SJCRH30 (cell line): ENCODE measurements at places on chromosomes 2 and 18. TPM values are rescaled to one million over a fixed set of nuclear protein-coding genes. Genes with fewer than 3 reads are reported as not detected.

The UGT1A5 gene
- total RNA-seq: not detected in 2 replicates

The LYPD1 gene
- 0.04 TPM in 1 of 2 replicates, not detected in the other for total RNA-seq

The UNC80 gene
- 6.0 and 7.2 TPM in 2 replicates for total RNA-seq

The FSIP2 gene
- total RNA-seq: 0.03 and 0.10 TPM in 2 replicates

The STAT4 gene
- 0.16 TPM in 1 of 2 replicates, not detected in the other for total RNA-seq

The LANCL1 gene
- total RNA-seq: 38.2 and 42.9 TPM in 2 replicates

The CCDC74B gene
- total RNA-seq: 2.2 and 2.7 TPM in 2 replicates

The MBD1 gene
- 34.1 and 42.0 TPM in 2 replicates for total RNA-seq

The LHCGR gene
- total RNA-seq: not detected in 2 replicates

The C2orf66 gene
- 0.06 and 0.08 TPM in 2 replicates for total RNA-seq

The MLPH gene
- total RNA-seq: 0.14 TPM in 1 of 2 replicates, not detected in the other

The CRYGD gene
- not detected in 2 replicates for total RNA-seq

The GPAT2 gene
- 0.05 and 0.08 TPM in 2 replicates for total RNA-seq

The RNF144A gene
- total RNA-seq: 14.4 and 14.9 TPM in 2 replicates

The SERPINB11 gene
- total RNA-seq: not detected in 2 replicates

The GNAL gene
- 2.6 and 2.9 TPM in 2 replicates for total RNA-seq

The FBXO15 gene
- total RNA-seq: 0.36 TPM in 1 of 2 replicates, not detected in the other

The UGT1A6 gene
- not detected in 2 replicates for total RNA-seq
